PC-9 (cell line): ENCODE measurements at places on chromosomes 12 and 14. TPM values are rescaled to one million over a fixed set of nuclear protein-coding genes. Genes with fewer than 3 reads are reported as not detected.

DNA sequence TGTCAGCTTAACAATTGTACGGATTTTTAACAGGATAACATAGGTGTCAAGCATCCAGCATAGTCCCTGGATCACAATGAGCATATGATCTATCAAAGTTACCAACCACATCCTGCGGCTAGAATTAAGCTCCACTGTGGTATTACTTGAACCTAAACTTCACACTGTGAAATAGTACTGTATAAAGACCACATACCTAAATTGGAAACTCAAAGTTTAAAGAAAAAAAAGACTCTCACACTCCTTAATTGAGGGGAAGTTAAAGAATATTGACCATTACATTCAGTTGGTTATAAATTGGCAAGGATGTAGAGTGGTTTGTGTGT, 133.0 kb upstream of the PZP start:
- H3K4me1 ChIP-seq, result no peaks in the 10 kb centered on the region
- no peak overlapping the region for H3K4me3 ChIP-seq
- DNase-seq, result no peak
- no peaks in the 10 kb centered on the region for H3K36me3 ChIP-seq

Gene TCL1B
- total RNA-seq, result not detected in 2 replicates

DNA sequence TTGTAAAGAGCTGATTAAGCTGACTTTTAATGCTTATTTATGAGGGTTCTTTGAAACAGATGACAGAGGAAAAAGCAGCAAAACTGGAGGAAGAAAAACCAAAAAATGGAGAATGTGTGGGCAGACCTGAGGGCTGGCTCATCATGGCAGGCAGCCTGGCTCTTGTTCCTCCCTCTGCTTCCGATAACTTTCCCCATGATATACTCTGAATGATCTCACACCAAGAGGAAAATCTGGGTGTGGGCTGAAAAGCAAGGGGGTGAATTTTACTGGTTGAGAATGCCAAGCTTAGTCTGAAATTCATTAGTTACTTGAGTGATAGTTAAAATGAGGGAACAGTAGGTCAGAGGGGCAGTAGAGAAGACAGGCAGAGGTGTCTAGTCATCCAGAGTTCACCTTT, 330.1 kb upstream of the PRICKLE1 start:
- no peak overlapping the region for H3K27ac ChIP-seq

Gene TMTC1
- 3.1 and 4.8 TPM in 2 replicates for total RNA-seq

Gene CCDC196
- not detected in 2 replicates for total RNA-seq
